Endothelial cell (in vitro differentiated cells): ENCODE measurements at places on chromosomes 13 and 19.

GRCh38 chr13:85347251-85347650 lies 452.0 kb downstream of the SLITRK6 start:
- no peak for DNase-seq
- no peaks in the 10 kb centered on the region for H3K36me3 ChIP-seq
- H3K27me3 ChIP-seq = no peaks in the 10 kb centered on the region
- no peaks in the 10 kb centered on the region for H3K4me1 ChIP-seq
- no peak overlapping the region for H3K4me3 ChIP-seq
- no peak overlapping the region for H3K27ac ChIP-seq

- DNase-seq = no peak
- H3K36me3 ChIP-seq = peaks cover 13% of the 10 kb centered on the region
- no peaks in the 10 kb centered on the region for H3K4me1 ChIP-seq
- H3K27me3 ChIP-seq = peaks cover 8% of the 10 kb centered on the region
- H3K4me3 ChIP-seq = no peak overlapping the region
Measured at GRCh38 chr19:2180881-2181632, 17.3 kb downstream of the DOT1L start.

DNA sequence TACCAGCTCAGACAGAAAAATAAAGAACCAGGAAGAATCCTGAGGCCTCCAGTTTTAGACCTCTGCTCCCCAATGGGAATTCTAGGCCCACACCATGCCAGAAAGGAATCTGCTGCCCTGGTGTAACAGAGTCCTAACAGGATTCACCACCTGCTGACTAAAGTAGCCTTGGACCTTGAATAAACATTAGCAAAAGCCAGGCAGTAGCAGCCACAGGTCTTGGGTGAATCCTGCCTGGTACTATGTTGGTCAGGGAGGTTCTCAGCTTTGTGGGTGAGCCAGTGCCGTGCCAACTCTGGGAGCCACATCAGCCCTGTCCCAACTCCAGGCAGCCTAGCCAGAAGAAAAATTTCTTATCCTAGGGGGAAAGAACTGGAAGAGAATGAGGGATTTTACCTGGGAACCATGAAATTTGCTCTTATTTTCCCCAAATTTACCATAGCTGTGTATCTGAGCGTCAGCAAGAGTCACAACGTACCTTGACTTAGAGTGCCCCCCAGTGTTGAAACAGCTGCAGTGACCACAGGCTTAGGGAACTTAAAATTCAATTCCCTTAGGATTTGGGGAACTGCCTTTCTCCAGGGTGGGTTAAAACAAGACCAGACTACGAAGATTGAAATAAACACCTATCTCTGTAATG lies 1895.6 kb upstream of the PRR20A start:
- peak; percentile 42 for DNase-seq
- H3K27me3 ChIP-seq = no peaks in the 10 kb centered on the region
- H3K4me3 ChIP-seq = no peak overlapping the region
- H3K36me3 ChIP-seq = no peaks in the 10 kb centered on the region

DNA sequence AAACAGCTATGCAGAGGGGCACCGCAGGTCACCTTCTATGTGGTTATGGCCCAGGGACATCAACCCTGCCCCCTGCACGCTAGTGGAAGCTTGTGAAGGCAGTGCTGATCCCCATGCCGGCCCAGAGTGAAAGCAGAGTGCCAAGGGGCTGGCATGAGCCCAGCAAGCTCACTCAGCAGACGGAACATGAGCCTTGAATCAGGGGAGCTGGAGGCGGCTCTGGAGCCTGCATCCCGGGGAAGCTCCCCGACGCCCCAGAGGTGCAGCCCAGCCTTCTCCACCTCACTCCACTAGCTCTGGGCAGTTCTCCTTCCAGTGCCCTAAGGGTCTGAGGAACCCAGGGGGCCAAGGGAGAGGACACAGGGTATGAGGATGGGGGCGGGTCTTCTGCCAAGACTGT lies 19.0 kb upstream of the ISYNA1 start:
- H3K27me3 ChIP-seq = peaks cover 19% of the 10 kb centered on the region
- no peak overlapping the region for H3K27ac ChIP-seq
- no peak for DNase-seq
- H3K36me3 ChIP-seq = peaks cover 18% of the 10 kb centered on the region

- no peaks in the 10 kb centered on the region for H3K27me3 ChIP-seq
- no peak overlapping the region for H3K4me3 ChIP-seq
- peaks cover 4% of the 10 kb centered on the region for H3K4me1 ChIP-seq
- H3K36me3 ChIP-seq = no peaks in the 10 kb centered on the region
- DNase-seq = no peak
Measured at GRCh38 chr13:50026788-50027473, 11.7 kb downstream of the KCNRG start.

- H3K4me3 ChIP-seq = peak overlapping the region; percentile 65
- H3K27ac ChIP-seq = peak overlapping the region; percentile 20
- no peaks in the 10 kb centered on the region for H3K4me1 ChIP-seq
- peaks cover 4% of the 10 kb centered on the region for H3K27me3 ChIP-seq
- no peak for DNase-seq
Measured at GRCh38 chr19:17975032-17975431, 8.1 kb downstream of the KCNN1 start.

- no peak overlapping the region for H3K27ac ChIP-seq
- H3K27me3 ChIP-seq = peaks cover 1% of the 10 kb centered on the region
- no peak overlapping the region for H3K4me3 ChIP-seq
- H3K4me1 ChIP-seq = no peaks in the 10 kb centered on the region
Measured at GRCh38 chr13:53023246-53023645, 5.4 kb upstream of the OLFM4 start.
